Naive B cell (primary cell): ENCODE measurements at places on chromosomes 13 and 19. TPM values are rescaled to one million over a fixed set of nuclear protein-coding genes. Genes with fewer than 3 reads are reported as not detected.

DNA sequence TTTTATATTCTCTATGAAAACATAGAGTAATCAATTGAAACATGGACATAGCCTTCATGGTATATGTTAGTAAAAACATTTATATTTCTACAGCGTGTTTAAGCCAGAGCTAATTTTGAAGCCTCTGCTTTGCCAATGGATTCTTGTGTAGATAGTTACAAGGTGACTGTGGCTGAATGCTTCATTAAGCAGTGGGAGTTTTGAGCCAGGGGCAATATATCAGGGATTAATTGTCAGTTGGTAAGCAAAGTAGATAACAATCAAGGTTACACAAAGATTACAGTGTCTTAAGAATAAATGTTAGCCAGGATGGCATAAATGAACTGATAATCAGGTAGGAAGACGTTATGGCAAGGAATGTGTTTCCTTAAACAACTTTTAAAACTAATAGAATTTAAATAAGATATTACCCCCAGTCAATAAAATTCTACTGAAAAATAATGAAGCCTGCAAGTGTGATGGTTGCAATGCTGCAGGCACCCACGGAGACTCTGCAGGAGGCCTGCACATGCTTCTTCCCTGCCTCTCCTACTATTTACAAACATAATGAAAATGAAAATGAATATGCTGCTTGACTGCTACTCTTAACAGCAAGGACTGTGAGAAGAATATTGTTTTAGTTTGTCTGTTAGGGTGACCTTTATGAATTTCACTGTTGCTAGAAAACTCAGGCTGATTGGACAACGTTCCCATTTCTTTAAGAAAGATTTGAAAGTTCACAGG is 588.5 kb downstream of the GPC5 start:
- no peaks in the 10 kb centered on the region for H3K36me3 ChIP-seq
- no peak overlapping the region for H3K4me3 ChIP-seq
- H3K27me3 ChIP-seq: no peaks in the 10 kb centered on the region

DNA sequence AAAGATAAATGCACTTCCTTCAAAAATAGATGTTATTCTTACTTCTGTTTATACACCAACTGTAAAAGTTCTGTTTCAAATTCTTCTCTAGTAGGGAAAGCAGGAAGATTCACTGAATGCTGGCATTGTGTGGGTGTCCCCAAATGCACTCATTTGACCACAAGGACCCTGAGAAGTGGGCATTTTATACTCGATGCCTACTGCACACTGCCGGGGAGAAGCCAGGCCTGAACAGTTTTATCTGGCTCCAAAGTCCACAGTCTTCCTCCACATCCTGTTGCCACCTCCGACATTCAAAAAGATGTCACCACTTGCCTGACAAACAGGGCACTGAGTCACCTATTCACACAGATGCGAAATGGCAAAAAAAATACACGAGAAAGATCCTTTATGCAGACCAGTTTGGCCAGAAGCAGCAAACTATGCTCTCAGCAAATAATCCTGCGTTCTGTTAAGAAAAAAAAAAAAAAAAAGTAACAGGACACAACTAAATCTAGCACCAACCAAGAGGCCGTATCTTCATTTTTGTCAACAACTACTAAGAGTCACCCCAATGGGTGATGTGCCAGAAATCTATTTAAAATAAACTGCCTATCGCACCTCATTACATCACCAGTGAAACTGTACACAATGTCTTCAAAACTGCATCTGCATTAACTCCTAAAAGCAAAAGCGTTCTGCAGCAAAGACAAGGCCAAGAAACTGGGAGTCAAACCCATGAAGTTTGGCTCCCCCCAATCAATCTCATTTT is 6.2 kb downstream of the ZC3H4 start:
- H3K27ac ChIP-seq: peak overlapping the region; percentile 99
- H3K4me1 ChIP-seq: peaks cover 70% of the 10 kb centered on the region
- DNase-seq: no peak
- H3K4me3 ChIP-seq: peak overlapping the region; percentile 68

GRCh38 chr13:101967781-101968180 is 434.1 kb downstream of the FGF14 start:
- DNase-seq: no peak
- H3K27me3 ChIP-seq: no peaks in the 10 kb centered on the region
- no peaks in the 10 kb centered on the region for H3K36me3 ChIP-seq

- DNase-seq: no peak
- H3K36me3 ChIP-seq: no peaks in the 10 kb centered on the region
- no peaks in the 10 kb centered on the region for H3K4me1 ChIP-seq
- H3K27me3 ChIP-seq: no peaks in the 10 kb centered on the region
- H3K27ac ChIP-seq: no peak overlapping the region
- H3K4me3 ChIP-seq: no peak overlapping the region
Measured at GRCh38 chr13:35832551-35832950, 298.6 kb downstream of the DCLK1 start.

DNA sequence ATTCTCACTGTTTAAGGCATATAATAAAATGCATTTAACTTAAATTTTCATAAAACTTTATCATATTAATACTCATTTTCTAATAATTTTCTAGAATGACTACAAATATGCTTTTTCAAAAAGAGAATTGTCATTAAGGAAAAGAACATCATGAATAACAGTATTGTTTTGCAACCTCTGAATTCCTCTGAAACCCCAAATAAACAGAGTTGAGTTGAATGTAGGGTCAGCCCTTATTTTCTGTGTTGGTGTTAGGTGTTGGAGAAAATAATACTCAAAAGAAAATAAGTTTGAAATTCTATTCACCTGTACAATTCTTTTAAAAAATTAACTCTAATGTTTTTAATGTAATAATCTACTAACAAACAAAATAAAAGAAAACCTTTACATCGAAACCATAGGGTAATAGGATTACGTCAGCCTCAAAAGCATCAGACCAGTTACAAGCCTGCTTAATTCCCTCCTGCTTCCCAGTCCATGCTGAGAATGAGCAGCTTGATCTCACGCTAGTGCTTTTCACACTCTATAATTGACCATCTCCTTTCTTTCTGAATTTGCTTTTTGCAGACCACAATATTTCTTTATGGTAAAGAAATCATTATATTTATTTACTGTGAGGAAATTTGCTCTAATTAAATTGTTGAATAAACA is 160.9 kb downstream of the PCDH9 start:
- no peak overlapping the region for H3K27ac ChIP-seq
- H3K4me1 ChIP-seq: peaks cover 4% of the 10 kb centered on the region
- DNase-seq: no peak
- no peaks in the 10 kb centered on the region for H3K36me3 ChIP-seq
- H3K4me3 ChIP-seq: no peak overlapping the region
- H3K27me3 ChIP-seq: no peaks in the 10 kb centered on the region

DNA sequence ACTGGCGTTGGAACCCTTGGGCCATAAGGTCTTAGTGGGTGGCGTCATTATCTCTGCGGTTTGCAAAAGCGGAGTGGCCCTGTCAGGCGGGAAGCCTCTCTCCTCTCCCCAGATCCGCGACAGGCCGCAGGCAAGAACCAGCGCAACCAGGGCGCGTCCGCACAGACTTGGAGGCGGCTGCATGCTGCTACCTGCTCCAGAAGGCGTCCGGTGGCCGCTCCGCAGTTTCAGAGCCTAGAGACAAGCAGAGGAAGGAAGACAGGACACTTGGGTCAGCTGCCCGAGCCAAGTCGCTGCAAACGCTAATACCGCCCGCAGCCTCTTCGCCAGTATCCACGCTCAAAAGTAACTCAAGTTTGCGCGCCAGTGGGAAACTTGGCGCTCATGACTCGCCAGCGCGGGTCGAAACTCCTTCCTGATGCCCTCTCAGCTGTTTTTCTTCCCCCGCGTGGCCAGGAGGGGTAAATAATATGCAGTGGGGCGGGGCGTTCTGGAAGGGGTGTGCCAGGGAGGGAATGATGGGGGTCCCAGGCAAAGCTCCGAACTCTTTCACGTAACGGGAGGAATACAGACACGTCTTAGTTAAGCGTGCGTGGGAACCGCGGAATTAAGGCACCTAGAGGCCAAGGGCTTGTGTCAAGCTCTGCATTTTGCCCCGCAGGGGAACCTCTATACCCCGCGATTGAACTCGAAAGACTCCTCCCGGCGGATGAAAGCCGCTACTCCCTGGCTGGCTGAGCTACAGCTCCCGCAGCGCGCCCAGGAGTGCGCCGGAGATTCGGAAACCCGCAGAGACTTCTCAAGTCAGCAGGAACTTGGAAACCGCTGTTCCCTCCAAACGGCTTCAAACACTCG is at the start of gene EDNRB:
TSS of gene EDNRB (minus strand) at position 441 of the 855 bp plus-strand sequence. CDS start at position 183, 258 bp downstream.
- peaks cover 12% of the 10 kb centered on the region for H3K27me3 ChIP-seq
- no peaks in the 10 kb centered on the region for H3K36me3 ChIP-seq
- H3K4me3 ChIP-seq: no peak within 1 kb of the TSS
- no peaks in the 10 kb centered on the region for H3K4me1 ChIP-seq

- H3K4me3 ChIP-seq: no peak overlapping the region
- no peaks in the 10 kb centered on the region for H3K4me1 ChIP-seq
- no peak for DNase-seq
- no peaks in the 10 kb centered on the region for H3K36me3 ChIP-seq
- H3K27me3 ChIP-seq: no peaks in the 10 kb centered on the region
- H3K27ac ChIP-seq: no peak overlapping the region
Measured at GRCh38 chr13:36061054-36061453, 70.1 kb downstream of the DCLK1 start.

DNA sequence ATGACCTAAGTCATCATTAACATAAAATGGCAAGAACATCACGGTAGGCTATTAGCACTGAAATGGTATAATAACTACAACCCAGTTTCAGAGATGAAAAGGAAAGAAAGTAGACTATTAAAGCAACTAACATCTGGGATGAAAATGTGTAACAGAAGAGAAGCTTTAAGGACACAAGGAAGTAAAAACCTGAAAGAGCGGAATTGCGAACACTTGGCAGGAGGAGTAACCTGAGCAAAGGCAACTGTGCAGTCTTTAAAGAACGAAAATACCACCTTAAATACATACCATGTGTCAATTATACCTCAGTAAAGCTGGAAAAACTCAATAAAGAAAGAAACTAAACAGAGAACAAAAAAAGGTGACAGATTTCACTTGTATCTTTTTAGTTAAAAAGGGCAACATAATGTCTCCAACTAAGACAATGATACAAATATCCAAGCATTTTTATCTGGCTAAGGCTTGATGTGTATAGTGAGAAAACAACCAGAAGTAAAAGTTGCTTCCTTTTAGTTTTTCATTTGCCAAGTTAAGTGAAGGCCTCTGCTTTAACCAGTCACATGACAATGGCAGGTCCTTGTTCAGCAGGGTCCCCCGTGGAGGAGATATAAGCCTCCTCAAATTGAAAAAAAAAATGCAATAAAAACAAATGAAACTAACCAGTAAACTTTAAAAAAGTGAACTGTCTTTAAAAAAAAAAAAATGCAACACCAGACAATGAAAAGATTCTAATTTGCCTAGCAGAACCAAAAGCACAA is 11.6 kb downstream of the USP12 start:
- H3K27ac ChIP-seq: no peak overlapping the region
- peaks cover 20% of the 10 kb centered on the region for H3K36me3 ChIP-seq
- peaks cover 65% of the 10 kb centered on the region for H3K4me1 ChIP-seq
- peak overlapping the region; percentile 1 for H3K4me3 ChIP-seq
- H3K27me3 ChIP-seq: no peaks in the 10 kb centered on the region

GRCh38 chr13:99662678-99663077 is 161.4 kb downstream of the TM9SF2 start:
- H3K4me1 ChIP-seq: peaks cover 14% of the 10 kb centered on the region
- no peak for DNase-seq
- H3K36me3 ChIP-seq: no peaks in the 10 kb centered on the region
- H3K27me3 ChIP-seq: peaks cover 22% of the 10 kb centered on the region
- H3K27ac ChIP-seq: no peak overlapping the region
- H3K4me3 ChIP-seq: no peak overlapping the region

GRCh38 chr19:43553656-43554055 is 20.7 kb downstream of the ZNF575 start:
- DNase-seq: no peak
- H3K36me3 ChIP-seq: peaks cover 22% of the 10 kb centered on the region
- no peak overlapping the region for H3K4me3 ChIP-seq
- H3K4me1 ChIP-seq: peaks cover 24% of the 10 kb centered on the region

- peaks cover 9% of the 10 kb centered on the region for H3K36me3 ChIP-seq
- peak overlapping the region; percentile 70 for H3K4me3 ChIP-seq
- H3K27me3 ChIP-seq: peaks cover 36% of the 10 kb centered on the region
- H3K4me1 ChIP-seq: peaks cover 20% of the 10 kb centered on the region
- no peak overlapping the region for H3K27ac ChIP-seq
Measured at GRCh38 chr19:55352040-55352439, 2.5 kb downstream of the COX6B2 start.

DNA sequence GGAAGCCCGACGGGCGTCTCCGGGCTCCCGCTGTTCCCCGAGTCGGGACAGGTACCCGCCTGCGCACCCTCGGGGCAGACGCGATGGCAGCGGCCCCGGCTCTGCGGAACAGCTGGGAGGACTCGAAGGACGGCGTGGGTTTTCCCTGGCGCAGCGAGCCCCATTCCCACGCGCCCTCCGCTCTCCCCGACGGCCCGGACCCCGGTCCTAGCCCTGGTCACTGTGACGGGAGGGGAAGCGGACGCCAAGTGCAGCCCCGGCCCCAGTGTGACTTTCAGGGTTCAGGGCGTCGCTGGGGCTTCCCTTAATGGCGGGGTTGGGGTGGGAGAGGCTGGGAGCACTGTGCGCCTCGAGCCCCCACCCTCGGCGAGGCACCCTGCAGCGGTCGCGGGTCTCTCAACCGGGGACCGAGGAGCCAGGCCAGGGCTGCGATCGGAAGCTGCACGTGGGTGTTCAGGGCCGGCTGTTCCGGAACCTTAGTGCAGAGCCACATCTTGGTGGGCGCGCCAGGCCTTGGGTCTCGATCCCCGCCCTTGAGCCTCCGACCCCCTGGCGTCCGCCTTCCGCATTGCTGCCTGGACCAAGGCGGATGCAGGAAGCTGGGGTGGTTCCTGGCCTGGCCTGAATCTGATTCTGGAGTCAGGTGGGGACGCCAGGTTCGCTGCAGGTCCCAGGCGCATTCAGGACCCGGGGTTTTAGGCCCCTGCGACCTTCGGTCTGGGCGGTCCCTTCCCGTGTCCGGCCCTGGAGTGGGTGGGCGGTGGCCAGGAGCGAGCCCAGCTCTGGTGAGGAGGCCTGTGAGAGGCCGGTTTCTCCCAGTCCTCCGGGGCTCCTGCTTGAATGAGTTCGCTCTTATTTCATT is 3.5 kb downstream of the LGALS7B start:
- H3K36me3 ChIP-seq: no peaks in the 10 kb centered on the region
- DNase-seq: peak; percentile 37
- peak overlapping the region; percentile 74 for H3K4me3 ChIP-seq
- H3K4me1 ChIP-seq: peaks cover 7% of the 10 kb centered on the region
- no peak overlapping the region for H3K27ac ChIP-seq
- no peaks in the 10 kb centered on the region for H3K27me3 ChIP-seq

DNA sequence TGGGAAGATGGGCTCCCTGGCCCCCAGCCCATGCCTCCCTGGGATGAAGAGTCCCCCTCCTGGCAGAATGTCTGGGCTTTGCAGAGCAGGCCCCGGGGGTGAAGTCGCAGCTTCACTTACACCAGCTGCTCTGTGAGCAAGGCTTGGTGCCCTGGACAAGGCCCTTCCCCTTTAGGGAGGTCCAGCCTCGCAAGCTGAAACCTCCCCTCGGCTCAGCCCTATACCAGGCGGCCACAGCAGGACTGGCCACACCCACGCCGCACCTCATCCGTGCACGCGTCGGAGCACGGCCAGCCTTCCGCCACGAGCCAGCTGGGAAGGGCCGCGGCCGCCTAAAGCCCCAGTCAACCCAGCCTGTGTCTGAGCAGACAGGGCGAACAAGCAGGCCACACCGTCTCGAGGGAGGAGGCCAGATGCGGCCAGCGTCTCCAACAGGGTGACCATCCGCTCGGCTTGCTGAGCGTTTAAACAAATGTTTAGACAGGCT is 83.2 kb upstream of the MCF2L start:
- H3K4me1 ChIP-seq: peaks cover 5% of the 10 kb centered on the region
- no peak overlapping the region for H3K4me3 ChIP-seq
- no peaks in the 10 kb centered on the region for H3K36me3 ChIP-seq

LILRB5 gene
- polyA plus RNA-seq: not detected

CPAMD8 gene
- polyA plus RNA-seq: 0.31 TPM

CYP4F22 gene
- not detected for polyA plus RNA-seq

IQCN gene
- polyA plus RNA-seq: 0.69 TPM

FAM216B gene
- not detected for polyA plus RNA-seq

ESD gene
- polyA plus RNA-seq: 143 TPM

CSNK1A1L gene
- polyA plus RNA-seq: not detected
